CD4-positive, alpha-beta T cell (primary cell): ENCODE measurements at places on chromosomes 1 and 21.

- DNase-seq, result no peak
Observed at GRCh38 chr1:98940722-98941079, 64.0 kb downstream of the PLPPR5 start.

DNA sequence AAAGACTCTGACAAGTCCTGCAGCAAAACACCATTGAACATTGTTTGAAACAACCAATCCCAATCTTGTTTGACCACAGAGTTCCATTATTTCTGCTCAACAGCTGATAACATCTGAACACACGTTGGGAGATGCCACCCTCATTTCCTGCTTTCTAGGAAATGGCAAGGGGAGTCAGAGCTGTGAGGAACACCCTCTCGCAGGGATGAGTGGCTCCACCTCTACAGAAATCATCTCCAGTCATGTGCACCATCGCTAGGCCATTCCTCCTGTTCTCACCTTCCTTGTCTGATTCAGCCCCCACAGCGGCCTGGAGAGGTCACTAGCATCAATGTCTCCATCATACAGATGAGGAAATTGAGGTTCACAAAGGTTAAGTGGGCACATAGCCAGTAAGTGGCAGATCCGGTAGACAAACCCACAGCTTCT, 22.4 kb upstream of the RUNX3 start:
- no peak for DNase-seq

- no peak for DNase-seq
Observed at GRCh38 chr1:43938892-43939587, 5.4 kb downstream of the ARTN start.

DNA sequence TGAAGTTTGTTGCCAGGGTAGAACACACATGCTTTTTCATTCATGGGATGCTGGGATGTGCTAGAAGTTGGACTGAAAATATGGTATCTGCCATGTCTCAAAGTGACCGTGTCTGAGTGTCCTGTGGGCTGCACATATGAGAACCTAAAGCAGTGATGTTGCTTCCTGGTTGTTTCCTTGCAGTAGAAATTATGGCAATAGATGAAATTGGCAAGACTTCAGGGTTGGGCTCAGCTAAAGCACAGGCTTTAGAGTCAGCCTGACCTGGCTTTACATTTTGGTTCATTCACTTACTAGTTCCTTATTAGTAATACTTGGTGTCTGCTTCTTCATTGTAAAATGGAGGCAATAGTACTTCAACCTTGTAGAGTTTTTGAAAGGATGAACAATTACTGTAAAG, 2.2 kb downstream of the LAMC2 start:
- DNase-seq, result no peak

GRCh38 chr1:110726755-110727154, 52.0 kb upstream of the KCNA3 start:
- DNase-seq, result no peak

GRCh38 chr1:12549460-12550349, 68.3 kb downstream of the DHRS3 start:
- DNase-seq, result no peak
